ENCODE measurements at places on chromosomes 6 and 20. TPM values are rescaled to one million over a fixed set of nuclear protein-coding genes. Genes with fewer than 3 reads are reported as not detected.

GRCh38 chr20:43102394-43102793 lies 87.3 kb downstream of the PTPRT start:
- DNase-seq: no peak

DNA sequence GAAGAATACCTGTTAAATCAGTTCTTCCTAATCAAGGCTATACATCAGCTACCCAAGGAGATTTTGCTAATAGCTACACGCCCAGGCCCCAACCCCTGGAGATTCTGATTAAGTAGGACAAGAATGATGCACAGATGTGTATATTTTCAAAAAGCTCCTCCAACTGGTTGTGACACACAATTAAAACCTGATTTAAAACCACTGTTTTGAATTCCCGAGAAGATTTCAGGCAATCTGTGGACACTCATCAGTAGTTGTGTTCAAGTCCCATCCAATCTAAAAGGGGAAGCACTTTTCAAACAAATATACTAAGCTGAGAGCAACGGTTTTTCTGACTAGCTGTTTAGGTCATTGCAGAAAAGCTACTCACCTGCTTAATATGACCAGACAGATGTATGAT lies 118.9 kb upstream of the NHSL1 start:
- no peak for DNase-seq

GRCh38 chr20:62496568-62497218 lies 20.9 kb upstream of the GATA5 start:
- DNase-seq: no peak

Gene SLC35D3
- not detected for total RNA-seq

- no peak for DNase-seq
Measured at GRCh38 chr6:148983966-148984365, 237.1 kb downstream of the UST start.
